ENCODE measurements at places on chromosomes 4 and X.

- no peak for DNase-seq
Observed at GRCh38 chrX:144297221-144297620, 413.4 kb downstream of the UBE2NL start.

DNA sequence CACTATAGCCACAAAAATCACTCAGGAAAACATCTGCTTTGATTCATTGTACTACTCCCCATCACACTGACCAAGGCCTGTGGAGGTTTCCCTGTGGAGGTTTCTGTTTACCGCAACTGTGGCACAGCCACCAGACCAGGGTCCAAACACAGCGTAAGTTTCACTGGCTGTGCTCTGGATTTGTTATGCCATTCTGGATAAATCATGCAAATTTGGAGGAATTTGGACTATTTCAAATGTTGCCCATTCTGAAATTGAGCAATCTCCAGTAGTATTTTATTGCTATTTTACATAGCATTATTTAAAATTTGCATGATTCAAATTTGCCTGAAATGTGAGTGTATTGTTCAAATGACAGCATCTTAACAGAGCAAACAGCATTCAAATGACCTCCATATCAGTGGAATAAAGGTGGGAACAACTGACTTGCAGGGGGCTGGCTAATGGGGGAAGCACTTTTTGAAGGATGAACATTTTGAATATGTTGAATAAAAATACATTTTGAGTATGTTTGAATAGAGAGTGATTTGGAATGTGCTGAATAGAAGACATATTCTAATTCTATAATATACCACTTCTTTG is 66.1 kb upstream of the ACSL1 start:
- no peak for DNase-seq

GRCh38 chrX:49976682-49977197 is 54.3 kb downstream of the CLCN5 start:
- no peak for DNase-seq

GRCh38 chr4:143554728-143555597 is 41.5 kb downstream of the SMARCA5 start:
- DNase-seq: no peak

- no peak for DNase-seq
Observed at GRCh38 chr4:76641351-76641750, 206.3 kb downstream of the SHROOM3 start.

DNA sequence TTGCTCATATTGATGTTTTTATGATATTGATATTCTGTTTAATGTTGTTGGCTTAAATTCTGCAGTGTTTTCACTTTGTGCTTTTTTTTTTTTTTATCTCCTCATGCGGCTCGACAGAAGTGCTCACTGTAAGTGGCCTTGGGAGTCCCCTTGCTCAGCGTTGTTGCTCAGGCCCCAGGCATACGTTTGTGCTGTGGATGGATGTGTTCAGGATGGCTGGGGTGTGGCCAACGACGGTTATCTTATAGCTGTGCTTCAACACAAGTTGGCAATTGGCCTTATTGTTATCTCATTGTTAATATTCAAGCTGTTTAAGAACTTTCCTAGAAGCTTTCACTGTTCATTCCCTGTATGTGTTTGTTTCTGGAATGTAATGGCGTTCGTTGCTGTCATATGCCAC is 36.4 kb upstream of the CLCN4 start:
- DNase-seq: no peak

GRCh38 chrX:133362538-133362937 is 52.8 kb downstream of the GPC4 start:
- no peak for DNase-seq

- no peak for DNase-seq
Observed at GRCh38 chr4:143082701-143083100, 102.0 kb upstream of the USP38 start.

All from activated CD8-positive, alpha-beta memory T cell treated with anti-CD3 and anti-CD28 coated beads for 24 hours (primary cell).